Inflammatory macrophage treated with lipopolysaccharide for 1 hour (primary cell): ENCODE measurements at places on chromosomes 16 and 17.

- no peak for DNase-seq
Measured at GRCh38 chr16:69340095-69340644, 598 bp downstream of the NIP7 start.

DNA sequence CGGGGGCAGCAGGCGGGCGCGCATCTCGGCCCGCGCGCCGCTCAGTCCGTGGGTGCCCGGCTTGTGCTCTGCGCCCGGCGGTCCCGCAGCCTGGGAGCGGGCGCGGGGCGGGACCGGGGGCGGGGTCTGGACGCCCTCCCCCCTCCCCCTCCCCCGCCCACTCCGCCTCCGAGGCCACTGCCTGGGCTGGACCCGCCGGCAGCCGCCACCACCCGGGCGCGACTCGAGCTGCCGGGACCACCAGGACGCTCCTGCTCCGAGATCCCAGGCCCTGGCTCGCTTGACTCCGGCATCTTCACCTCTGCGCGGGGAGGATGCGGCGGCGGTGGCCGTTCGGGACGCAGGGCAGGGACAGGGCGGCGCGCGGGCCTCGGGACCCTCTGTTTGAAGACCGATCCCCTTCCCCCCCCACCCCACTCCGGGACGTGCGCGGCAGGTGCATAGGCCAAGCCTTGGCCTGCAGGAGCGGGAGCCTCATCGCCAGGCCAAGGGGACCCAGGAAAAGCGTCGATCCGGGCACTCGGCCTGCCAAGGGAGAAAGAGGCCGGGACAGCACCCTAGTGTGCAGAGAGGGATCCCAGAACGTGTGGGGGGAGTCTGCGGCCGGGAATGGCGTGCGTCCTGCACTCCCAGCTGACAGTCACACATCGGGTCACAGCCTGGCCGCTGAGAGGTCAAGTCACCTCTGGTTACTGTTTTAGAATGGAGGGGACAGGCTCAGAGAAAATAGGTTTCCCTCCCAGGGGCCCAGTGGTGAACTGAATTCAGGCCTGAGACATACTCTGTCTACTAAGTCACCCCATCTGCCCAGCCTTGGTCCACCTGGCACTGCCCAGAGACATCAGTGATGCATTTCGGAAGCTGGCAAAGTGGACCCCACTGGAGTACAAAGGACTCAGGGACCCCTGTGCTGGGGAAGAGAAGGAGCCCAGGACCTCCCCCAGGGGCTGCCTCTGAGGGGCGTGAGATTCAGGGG lies at the start of gene HS3ST6:
Gene HS3ST6 (minus strand): TSS at position 65 of the 976 bp plus-strand sequence. CDS start 92 bp downstream, outside the sequence.
- no peak for DNase-seq

- no peak for DNase-seq
Measured at GRCh38 chr17:59368218-59368857, 36.9 kb downstream of the YPEL2 start.

DNA sequence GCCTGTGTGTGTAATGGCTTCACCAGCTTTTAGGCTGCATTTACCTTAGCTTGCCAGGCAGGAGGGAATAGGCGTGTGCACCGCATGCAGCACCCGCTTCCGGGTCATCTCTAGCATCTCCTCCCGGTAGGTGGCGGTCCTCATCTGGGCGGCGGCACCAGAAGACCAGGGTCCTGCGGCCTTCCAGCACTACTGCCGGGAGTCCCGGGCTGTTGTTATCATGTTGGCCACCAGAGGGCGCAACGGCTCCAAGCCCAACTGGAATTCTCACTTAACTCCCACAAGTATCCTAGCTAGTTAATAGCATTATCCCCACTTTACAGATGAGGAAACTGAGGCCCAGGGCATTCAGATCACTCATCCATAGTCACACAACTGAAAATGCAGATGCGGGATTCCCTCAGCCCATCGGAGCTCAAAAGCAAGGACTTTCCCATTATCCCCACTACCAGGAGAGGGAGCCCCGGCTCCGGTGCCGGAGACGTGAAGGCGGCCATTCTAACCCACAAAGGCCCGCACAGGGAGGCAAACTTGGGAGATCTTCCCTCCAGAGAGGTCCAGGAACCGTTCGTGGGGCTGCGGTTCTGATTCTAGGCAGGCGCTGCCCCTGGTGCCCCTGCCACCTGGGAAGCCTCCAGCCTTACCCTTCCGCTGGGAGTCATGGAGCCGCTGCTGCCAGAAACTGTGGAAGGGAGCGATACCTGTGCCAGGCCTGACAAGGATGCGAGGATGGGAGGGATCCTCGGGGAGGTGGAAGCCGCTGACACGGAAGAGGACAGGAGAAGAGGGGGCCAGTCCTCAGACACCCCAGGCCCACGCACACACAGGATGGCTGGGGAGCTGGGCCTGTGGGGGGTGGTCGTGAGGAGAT lies 23.9 kb downstream of the LGALS9 start:
- peak; percentile 85 for DNase-seq

DNA sequence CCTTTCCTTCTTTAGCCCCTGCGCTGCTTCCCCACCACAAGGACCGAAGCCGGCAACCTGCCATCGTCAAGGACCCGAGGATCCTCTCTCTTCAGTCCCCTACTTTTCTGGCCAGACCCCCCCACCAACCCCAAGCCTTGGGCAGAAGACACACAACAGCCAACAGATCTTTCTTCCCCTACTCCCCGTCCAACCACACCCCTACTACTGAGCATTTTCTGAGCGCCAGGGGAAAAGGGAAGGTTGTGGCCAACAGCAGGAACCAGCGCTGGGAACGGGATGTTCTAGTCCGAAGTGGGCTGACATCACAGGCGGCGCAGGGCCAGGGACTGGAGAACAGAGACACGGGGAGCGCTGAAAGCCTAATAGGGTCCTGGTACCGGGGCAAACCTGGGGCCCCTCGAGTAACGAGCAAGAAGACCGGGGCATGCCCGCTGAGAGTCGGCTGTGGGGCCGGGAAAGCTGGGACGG lies 528 bp downstream of the PER1 start:
- peak; percentile 76 for DNase-seq

GRCh38 chr16:69188236-69188549 lies 1.2 kb downstream of the SNTB2 start:
- no peak for DNase-seq

GRCh38 chr16:3595521-3596021 lies 15.8 kb downstream of the SLX4 start:
- no peak for DNase-seq

GRCh38 chr17:37234106-37234505 lies 141.7 kb upstream of the C17orf78 start:
- DNase-seq = no peak

- no peak for DNase-seq
Measured at GRCh38 chr17:44854192-44854591, 6.5 kb downstream of the HIGD1B start.

- DNase-seq = no peak
Measured at GRCh38 chr16:2799205-2799858, 1.1 kb downstream of the PRSS41 start.

- no peak for DNase-seq
Measured at GRCh38 chr17:39769974-39770587, 32.3 kb downstream of the GRB7 start.

DNA sequence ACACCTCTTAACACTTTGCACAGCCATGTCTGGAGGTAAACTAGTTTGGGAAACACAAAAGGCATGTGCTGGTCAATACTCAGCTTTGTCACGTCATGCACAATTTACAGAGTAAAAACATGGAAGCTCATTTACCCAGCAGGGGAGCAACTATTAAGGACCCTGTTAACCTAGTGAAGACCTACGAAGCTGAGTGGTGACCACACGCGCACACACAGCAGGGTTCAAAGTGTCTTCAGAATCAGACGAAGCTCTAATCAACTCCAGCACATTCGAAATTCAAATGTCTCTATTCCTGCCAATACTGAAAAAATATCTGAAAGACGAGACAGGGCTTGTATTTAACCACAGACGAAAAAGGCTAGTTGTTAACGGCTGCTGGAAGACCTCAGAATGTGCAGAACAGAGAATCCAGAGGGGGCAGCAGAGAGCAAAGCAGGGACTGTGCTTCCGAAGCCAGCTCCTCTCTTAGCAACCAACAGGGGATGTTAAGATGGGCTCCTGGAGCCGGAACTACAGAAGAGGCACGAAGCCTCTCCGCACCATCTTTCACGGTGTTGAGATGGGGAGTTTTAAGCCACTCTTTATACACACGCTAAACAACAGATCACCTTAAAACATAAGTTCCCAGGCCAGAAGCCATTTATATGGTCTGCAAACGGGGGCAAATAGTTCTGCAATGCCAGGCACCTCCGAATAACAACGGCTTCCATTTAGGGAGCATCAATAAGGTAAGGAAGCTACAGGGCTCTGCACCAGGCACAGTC lies 45.7 kb downstream of the CMTM4 start:
- DNase-seq = peak; percentile 66

- no peak for DNase-seq
Measured at GRCh38 chr17:1234455-1234854, 35.8 kb upstream of the BHLHA9 start.

GRCh38 chr17:72468841-72469240 lies 348.0 kb downstream of the SOX9 start:
- no peak for DNase-seq

GRCh38 chr17:9241371-9241712 lies 220.0 kb downstream of the NTN1 start:
- no peak for DNase-seq

- DNase-seq = no peak
Measured at GRCh38 chr17:81647640-81648012, 8.7 kb downstream of the PDE6G start.

DNA sequence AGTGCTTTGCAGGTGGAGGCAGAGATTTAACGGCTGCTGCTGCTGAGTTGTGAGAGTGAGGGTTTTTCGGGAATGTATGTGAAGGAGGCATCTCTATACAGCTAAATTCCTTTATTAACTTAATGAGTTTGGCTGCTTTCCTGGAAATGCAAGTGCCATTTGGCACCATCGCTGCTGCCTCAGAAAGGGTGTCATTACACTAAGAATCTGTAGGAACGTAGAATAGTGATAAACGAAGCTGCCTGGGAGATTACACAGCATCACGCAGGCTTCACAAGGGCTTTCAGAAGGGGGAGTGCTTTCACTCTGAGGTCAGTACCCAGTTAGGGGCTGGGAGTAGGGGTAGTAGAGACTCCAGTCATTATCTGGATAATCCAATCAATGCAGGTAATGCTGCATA lies 14.1 kb upstream of the NLRP1 start:
- DNase-seq = no peak

DNA sequence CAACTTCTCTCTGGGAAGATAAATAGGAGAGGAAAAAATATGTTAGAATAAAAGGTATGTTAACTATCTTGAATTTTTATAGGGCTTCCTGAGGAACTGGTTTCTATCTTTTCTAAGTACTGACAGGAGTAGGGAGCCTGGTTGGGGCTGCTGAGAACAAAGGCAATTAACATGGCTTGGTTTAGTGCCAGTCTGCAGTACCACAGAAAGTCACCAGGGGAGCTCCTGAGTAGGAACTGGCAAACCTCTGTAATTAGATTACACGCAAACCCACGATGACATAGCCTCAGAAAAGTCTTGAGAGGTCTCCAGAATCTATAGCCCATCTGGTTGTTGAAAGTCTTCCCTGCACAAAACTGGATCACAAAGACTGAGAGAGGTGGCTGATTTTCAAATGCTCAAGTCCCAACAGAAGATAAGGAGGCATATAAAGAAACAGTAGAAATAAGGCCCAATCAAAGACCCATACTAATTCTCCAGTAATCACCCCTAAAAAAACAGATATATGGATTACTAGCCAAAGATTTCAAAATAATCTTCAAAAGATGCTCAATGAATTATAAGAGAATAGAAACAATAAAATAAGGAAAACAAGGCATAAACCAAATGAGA lies 11.7 kb upstream of the CNTNAP4 start:
- no peak for DNase-seq

GRCh38 chr17:77371117-77371887 lies 230.5 kb downstream of the SEC14L1 start:
- no peak for DNase-seq

GRCh38 chr17:15213381-15214087 lies 51.6 kb downstream of the PMP22 start:
- peak; percentile 73 for DNase-seq

DNA sequence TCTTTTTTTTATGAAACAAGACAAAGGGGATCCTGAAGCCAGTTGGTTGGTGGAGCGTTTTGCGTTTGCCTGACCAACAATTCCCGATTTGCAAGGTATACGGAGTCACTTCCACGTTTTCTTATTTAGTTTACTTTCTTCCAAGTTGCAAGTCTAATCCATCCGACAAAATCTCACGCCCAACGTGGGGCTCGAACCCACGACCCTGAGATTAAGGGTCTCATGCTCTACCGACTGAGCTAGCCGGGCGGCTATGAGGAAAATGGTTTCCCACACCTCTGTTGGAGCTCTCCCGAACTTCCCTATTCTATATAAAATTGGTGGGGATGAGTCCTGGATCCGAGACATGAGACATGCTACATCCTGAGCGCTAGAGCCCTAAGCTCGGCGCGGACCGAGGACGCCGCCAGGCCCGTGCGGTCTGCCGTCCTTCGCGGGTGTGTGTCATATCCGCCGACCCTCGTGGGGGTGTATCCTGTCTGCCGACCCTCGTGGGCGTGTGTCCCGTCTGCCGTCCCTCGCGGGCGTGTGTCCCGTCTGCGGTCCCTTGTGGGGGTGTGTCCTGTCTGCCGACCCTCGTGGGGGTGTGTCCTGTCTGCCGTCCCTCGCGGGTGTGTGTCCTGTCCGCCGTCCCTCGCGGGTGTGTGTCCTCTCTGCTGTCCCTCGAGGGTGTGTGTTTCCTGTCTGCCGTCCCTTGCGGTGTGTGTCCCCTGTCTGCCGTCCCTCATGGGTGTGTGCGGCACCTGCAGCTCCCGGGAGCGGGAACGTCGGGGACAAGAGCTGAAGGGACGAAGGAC lies 22.6 kb downstream of the ZNF213 start:
- peak; percentile 90 for DNase-seq

DNA sequence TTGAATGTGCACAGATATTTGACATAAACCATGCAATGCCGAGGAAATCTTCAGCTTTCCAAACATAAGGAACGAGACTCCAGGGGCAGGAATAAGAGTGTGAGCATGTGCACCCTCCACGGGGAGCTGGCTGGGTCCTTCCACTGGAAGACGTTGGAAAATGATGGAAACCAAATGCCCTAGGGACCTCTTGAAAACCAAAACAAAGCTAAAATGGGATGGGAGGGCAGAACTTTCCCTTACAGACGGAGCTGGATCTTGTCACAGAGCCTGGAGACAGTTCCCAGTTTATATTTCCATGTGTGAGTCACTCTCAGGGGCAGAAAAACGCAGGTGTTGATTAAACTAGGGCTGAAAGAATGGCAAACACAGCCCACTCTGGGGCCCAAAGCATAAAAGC lies 34.4 kb upstream of the DNAH17 start:
- no peak for DNase-seq

DNA sequence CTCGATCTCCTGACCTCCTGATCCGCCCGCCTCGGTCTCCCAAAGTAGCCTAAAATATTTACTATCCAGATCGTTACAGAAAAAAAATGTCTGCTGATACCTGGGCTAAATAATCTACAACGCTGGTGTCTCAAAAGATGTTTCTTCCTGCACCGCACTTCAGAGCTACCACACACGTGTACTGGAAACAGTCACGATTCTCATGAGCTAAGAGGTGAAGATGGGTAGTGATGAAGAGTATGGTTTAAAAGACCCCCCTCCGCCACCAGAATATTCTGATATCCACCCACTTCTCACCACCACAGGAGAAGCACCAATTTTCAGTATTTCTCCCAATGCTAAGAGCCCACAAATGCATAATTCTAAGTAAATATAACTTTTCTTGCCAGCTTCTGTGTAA lies 50.2 kb downstream of the SMG6 start:
- DNase-seq = no peak
